ENCODE measurements at places on chromosomes 2 and 18.

DNA sequence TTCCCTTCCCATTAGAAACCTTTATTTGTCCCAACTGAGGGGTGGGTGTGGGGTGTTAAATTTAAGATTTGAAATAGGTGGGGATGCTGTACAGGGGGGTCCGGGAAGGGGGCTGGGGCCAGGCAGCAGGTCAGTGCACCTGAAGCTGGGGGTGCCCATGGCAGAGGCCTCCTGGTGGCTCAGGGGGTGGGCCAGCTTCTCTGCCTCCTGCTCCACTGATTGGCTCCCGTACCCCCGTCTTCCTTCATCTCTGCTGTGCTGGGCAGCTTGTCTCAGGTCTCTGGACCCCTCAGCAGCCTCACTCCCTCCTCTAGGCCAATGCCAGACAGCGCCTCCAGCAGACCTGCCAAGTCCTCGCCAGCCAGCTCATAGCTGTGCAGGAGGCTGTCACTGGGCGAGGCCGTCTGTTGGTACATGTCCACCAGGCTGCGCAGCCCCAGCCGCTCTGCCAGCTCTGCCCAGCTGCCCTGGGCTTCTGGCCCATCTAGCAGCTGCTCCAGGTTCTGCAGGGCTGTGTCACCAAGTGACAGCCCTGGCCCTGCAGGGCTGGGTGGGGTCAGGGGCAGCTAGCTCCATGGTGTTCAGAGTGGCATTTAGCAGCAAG is 2.0 kb upstream of the ANKRD62 start:
- no peak for DNase-seq

GRCh38 chr2:141820893-141821292 is 309.9 kb downstream of the LRP1B start:
- no peak for DNase-seq

- DNase-seq, result no peak
These were observed 56.3 kb upstream of the UPP2 start for GRCh38 chr2:158045362-158045761.

DNA sequence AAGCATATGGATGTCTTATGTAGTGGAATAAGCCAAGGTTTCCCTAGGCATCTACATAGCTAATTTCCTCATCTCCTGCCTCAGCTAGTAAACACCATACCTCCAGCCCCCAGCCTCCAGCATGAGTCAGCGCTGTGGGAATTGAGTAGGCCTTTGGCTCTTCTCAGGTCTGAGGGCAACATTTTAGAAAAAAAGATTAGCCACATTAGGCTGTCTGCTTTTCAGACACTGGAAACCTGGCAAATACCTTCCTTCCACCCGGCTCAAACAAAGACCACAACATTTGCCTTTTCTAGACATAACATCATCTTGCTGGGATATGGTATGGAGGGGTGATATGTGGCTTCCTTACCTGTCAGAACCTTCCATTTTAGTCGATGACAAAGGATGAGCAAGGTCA is 6.1 kb upstream of the CCDC195 start:
- DNase-seq, result no peak

- no peak for DNase-seq
These were observed 107.3 kb downstream of the TMEFF2 start for GRCh38 chr2:192087398-192087958.

- DNase-seq, result no peak
These were observed 2.6 kb upstream of the TLK1 start for GRCh38 chr2:171163261-171163660.

GRCh38 chr2:230781130-230781797 is 68.6 kb downstream of the CAB39 start:
- DNase-seq, result no peak

GRCh38 chr2:230589025-230589424 is 123.6 kb upstream of the CAB39 start:
- no peak for DNase-seq

GRCh38 chr2:110941226-110941625 is 179.5 kb upstream of the BCL2L11 start:
- no peak for DNase-seq

GRCh38 chr2:33606622-33607021 is 7.5 kb upstream of the FAM98A start:
- no peak for DNase-seq

DNA sequence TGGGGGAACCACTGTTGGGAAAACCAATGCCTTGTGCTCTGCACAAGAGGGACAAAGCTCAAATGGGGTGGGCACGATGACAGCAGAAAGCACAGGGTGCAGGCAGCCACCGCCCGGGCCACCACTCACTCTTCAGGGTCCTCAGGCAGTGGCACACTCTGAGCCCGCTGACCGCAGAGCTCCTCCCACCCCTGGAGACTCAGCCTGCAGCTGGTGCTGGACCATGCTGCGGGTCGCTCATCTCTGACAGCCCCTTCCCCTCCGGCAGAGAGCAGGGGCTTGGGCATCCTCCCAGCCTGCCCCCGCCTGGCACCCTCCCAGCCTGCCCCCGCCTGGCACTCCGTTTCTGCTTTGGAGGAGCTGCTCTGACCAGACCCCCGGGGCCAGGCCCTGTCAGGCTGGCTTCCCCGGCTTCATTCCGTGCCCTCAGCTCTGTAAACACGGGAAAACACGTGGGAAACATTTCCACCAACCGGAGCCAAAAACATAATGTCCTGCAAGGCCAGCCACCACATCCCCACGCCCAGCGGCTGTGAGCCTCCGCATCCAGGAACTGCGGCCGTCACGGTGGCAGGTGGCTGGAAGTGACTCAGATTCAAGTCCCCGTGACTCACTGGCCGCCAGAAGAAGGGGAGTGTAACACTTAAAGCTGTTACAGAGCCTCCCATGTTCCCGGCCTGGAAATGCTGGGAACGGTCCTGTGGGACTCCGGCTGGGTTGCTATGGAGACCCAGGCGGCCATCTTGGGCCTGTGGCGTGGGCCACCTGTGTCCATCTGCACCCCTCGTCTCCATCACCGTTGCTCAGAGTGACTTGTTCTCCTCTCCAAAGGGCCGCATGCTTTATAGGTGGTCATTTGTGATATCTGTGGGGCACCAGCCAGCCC is 6.8 kb upstream of the SNED1 start:
- DNase-seq, result no peak

- DNase-seq, result no peak
These were observed 4.1 kb upstream of the SNED1 start for GRCh38 chr2:240994171-240994896.

GRCh38 chr2:191867507-191867847 is 20.6 kb upstream of the CAVIN2 start:
- DNase-seq, result no peak

DNA sequence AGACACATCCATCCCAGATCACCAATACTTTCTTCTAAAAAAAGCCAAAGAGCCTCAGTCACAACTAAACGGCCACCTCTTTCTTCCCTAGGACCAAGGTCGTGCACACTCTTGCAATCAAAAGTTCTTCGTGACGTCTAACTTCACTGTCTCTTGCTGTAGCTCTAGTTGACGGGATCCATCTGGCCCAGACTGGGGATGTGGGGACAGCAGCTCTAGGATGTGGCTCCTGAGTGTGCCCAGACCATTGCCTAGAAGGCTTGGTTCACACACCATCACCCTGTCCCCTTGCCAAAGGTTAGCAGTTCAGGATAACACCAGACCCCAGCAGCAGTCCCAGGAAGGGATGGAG is 98.2 kb downstream of the TNS1 start:
- DNase-seq, result no peak

DNA sequence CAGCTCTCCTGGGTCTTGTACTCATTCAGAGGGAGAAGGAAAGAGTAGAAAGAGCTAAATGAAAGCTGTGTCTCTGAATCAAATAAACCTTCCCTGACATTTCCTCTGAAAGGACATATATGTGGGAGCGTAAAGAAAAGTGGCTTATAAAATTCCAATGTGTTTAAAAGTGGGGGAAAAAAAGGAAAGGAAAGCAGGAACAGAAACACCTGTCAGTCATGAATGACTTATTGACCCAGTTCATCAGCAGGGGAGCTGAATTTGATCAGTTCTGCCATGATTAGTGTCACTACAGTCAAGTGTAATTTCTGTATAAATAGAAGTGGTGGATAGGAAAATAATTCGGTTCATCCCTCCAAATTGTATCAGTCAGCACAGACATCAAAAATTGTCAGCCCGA is 382.5 kb downstream of the ERBB4 start:
- no peak for DNase-seq

DNA sequence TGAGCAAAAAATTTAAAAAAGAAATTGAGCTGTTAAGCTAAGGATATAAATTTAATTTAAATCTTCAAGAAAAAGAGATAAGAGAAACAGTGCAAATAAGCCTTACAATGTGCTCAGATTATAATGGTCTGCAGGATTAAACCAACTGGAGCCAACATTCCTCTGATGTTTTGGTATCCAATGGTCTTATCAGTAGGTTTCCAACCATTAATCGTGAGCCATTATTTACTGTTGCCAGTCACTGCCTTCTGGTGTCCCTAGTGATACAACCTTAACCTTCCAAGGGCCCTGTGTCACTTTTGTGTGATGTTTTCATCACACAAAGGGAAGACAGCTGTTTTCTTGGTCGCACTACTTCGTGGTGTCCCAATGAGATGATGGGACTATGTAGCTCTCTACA is 134.5 kb upstream of the CTAGE1 start:
- no peak for DNase-seq

DNA sequence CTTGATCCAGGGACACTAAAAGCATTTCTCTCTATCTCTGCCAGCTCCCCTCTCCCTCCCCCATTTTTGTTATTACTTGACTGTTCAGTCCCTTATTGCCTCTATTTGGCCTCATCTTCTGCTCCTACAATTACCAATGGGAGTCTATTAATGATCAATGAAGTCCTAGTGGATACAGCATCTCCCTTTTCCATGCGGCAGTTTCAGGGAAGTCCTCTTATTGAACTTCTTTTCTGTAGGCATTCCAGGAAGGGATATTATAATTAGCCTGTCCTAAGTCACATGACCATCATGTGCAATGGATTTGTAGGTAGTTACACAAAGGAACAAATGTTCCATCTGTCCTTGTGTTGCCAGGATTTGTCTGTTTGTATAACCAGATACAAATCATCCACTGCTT is 495.1 kb upstream of the CNTNAP5 start:
- no peak for DNase-seq

GRCh38 chr2:103401621-103402020 is 639.8 kb downstream of the TMEM182 start:
- DNase-seq, result no peak

- DNase-seq, result peak; percentile 82
These were observed 96.3 kb downstream of the FAM210A start for GRCh38 chr18:13629841-13630715.

DNA sequence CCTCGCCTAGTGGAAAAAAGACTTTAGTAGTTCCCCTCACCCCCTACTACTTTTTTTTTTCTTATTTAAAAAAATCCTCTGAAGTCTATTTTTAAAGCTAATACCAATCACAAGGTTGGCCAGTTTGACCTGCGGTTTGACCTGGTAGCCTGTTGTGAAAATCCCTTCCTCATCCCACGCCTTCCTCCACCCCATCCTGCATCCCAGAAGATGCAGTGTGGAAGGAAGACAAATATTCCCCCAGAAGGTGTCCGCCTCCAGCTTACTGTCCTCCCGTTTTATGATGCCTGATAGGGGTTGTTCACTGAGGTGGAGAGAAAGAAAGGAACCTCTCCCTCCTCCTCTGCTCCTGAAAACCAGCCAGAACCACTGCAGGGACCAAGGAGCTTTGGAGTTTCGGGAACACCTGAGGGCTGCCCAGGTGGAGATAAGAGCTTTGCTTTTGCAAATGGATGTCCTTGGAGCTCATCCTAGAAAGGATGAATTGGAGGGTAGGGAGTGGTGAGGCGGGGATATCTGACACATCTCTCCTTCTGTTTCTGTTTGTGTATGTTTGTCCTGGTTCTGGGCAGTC is 909 bp downstream of the ATP6V1C2 start:
- DNase-seq, result no peak

DNA sequence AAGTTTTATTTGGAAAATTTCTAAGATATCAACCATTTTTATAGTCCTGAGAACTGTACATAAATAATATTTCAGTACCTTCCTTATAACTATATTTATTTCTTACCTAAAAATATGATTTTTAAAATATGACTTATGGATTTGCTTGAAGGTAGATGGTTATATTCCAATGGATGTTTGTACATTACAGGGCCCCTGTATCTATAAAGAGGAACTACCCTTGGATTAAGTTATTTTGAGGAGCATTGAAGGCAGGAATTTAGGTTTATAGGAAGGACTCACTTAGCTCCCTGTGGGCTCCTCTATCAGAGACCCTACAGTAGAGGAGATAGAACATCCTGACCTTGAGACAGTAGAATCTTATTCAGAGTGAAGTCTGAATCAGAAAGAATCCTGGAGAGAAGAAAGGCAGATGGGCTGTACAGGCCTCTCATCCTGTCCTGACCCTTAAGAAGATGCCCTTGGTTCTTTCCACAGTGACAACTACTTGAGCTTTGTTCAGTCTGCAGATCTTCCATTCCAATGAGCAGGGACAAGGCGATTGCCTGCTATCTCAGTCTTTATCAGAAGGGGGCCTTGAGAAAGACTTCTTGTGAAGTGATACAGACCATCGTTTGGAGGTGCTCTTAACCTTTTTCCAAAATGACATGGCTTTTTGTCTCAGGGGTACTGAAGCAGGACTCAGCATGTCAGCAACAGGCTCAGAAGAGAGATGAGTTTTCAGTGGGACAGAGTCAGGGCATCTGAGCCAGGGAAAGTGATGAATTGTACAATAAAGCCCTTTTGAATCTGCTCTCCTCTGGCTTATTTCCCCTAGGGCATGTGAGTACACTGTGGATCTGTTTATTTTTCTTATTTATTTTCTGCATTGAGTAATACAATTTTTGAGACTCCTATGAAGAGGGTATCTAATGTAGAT is 20.9 kb downstream of the OXER1 start:
- DNase-seq, result peak; percentile 2

GRCh38 chr2:147156970-147157369 is 687.9 kb upstream of the ACVR2A start:
- DNase-seq, result no peak

- DNase-seq, result no peak
These were observed 22.3 kb downstream of the INPP1 start for GRCh38 chr2:190365499-190366204.

DNA sequence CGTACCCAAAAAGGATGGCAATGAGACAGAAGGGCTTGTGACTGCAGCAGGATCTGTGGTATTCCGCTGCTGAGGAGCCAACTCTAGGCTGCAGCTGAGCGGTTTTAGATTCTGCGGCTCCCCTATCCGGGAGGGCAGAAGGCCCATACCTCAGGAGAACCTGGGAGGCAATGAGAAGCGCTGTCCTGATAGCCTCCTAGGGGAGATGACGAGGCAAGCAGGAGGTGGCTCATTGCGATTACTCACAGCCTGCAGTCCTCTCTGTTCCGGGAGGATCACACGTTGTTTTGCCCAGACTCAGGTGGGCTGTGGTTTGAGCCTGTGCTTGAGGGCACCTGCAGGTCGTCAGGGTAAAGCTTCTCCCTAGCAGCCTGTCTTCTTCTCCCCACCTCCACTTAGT is 65.1 kb downstream of the COA5 start:
- no peak for DNase-seq

Measured in GM10248 (cell line).